ENCODE measurements at places on chromosomes 7 and 10.

DNA sequence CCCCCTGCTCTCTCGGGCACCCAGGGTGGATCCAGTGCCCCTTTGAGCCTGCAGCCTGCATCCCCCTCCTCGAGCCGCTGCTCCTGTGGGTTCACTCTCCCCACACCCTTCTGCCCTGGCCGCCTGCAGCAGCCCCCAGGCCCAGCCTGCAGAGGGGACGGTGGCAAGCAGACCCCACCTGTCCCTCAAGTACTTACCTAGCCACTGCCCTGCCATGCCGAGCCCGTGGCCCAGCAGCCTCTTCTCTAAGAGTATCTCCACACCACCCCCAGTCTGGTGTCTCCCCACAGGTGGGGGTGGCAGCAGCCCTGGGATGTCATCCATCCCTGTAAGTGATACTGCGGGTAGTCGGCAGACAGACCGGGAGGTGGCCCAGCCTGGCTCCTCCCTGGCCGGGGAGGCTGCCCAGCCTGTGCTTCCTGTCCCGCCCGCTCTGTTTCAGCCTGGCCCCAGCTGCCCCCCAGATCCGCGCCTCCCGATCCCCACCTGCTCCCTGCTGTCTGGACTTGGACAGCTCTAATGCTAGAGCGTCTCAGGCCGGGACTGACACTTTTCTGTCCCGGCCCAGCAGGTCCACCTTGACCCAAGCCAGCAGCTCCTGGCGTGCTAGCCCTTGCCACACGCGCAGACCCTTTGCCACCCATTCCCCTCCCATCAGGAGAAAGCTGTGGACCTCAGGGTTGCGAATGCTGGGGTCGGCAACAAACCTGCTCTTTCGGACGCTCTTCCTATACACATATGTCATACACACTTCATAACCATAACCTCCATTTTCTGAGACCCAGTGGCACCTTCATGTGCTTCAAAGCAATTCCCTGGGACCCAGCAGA, 25.0 kb downstream of the YKT6 start:
- DNase-seq = no peak

DNA sequence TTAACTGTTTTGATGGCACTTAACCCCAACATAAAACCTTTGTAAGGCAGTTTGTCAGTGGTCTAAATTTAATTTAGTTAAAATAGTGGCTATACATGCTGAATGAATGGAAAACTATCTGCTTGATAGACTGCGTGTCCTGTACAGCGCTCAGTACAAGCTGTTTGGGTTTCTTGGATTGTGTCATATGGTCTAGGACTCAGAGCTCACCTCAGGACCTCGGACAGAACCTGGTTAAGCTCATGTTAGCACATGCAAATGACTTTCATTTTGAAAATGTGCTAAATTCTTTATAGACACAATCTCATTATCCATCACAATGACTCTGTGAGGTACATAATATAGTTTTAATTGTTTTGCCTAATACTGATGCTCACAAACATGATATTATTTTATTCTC, 55.7 kb upstream of the RELN start:
- no peak for DNase-seq

- DNase-seq = no peak
These were observed 6.7 kb downstream of the SKIDA1 start for GRCh38 chr10:21518641-21519396.

- no peak for DNase-seq
These were observed 221.8 kb downstream of the HPSE2 start for GRCh38 chr10:99013885-99014284.

DNA sequence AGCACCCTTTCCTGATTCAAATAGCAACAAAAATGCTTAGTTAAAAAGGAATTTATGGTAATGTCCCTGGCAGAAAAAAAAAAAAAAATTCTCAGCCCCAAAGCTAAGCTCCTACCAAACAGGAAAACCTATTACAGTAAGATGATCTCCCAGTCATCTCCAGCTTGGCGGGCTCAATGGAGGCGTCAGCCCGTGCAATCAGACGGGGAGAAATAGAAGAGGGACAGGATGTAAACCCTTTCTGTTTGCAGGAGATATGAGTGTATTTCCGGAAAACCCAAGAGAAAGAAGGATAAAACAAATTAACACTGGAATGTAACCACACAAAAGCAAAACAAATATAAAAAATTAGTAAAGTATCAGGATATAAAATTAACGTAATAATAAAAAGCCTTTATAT, 242.8 kb downstream of the TCERG1L start:
- no peak for DNase-seq

DNA sequence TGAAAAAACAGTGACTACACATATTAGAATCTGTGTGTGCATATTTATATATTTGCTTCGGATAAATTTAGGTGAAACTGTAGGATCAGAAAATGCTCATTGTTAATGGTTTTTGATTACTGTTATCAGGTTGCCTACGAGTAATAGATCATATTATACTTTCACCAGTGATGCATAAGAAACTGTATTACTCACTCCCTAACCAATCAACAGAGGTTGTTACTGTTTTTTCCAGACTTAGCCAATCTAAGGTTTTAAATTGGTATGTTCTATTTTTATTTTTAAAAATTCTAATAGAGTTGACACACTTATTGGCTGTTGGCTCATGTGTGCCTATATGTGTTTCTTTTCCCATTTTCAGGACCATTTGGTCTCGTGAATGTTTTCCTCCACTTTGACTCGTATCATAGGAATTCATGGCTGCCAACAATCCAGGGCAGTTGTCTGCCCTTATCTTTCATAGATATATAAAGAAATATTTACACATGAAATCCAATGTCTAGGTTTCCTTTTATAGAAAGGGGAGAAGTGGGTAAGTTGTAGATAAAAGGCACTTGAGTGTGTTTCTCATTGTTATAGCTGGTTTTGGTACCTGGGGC, 59.2 kb downstream of the ANLN start:
- no peak for DNase-seq

GRCh38 chr10:78779339-78779955, 289.3 kb upstream of the ZMIZ1 start:
- DNase-seq = no peak

DNA sequence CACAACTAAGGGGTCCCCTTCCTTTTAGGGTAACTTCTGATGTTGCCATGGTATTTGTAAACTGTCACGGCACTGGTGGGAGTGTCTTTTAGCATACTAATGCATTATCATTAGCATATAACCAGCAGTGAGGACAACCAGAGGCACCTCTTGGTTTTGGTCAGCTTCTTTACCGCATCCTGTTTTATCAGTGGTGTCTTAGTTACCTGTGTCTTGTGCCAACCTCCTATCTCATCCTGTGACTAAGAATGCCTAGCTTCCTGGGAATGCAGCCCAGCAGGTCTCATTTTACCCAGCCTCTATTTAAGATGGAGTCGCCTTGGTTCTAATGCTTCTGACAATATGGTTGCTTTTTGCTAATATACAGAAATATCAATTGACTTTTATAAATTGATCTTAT, 54.9 kb downstream of the AHCYL2 start:
- no peak for DNase-seq

DNA sequence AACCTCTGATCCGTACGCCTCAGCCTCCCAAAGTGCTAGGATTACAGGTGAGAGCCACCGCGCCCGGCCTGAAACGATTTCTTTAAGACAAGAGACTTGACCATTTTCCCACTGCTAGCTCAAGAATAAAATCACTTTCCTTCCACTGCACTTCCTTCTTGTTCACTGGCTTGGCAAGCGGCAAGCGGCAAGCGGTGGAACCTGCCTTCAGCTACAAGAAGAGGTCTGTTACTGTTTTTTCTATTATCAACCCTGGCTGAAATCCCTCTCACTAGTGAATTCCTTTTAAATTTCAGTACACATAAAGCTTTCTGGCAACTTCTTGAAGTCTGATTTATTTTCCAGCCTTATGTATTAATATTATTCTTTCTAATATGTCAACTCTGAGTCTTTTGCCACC, 12.8 kb upstream of the GNAT3 start:
- DNase-seq = no peak

DNA sequence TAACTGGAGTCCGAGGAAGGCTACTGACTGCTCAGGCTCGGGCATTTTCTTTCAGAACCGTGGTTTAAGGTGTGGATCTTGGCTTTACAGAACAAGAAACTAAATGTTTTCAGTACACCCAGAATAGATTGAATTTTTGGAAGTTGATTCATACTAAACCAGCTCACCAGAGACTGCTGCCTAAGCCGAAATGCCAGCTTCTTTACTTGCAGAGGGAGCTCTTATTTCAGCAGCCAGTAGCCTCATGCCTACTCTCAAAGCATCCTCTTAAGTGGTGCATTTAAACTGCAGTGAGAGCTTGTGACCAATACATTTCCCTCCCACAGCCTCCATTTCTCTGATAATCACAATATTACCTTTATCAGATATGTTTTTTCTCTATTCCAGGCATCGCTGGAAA, 615.1 kb downstream of the SUGCT start:
- DNase-seq = no peak

DNA sequence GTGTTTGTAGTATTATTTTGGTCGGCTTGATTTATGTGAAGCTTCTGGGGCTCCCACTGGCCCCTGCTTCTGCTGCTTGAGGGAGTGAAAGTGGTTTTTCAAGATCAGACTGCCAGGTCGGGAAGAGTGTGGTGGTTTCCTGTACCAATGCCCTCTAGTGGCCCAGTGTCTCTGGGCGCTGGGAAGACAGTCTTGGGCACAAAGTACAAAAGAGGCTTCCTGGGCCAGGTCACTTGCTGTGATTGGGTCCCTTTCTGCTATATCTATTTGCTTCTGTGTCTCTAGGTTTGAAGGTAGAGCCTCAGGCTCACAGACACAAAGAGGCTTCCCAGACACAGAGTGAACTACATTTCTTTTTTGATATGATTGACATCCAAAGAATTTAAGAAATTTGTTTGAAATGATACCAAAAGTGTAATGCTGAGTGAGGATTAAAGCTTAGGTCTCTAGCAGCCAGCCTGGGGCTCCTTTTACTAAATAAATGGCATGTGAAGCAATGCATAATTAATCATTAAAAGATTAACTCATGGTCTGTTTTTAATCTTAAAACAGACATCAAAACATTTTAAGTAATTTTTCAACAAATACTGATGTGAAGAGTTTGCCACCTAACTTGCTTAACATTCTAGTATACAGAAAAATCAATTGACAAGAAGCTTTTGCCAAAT, 36.3 kb downstream of the ABCB1 start:
- DNase-seq = no peak

GRCh38 chr7:108487646-108488045, 31.4 kb upstream of the NRCAM start:
- no peak for DNase-seq

- no peak for DNase-seq
These were observed 176.4 kb downstream of the PTPN20 start for GRCh38 chr10:47087667-47088066.

GRCh38 chr10:75400163-75400770, 1.3 kb downstream of the ZNF503 start:
- DNase-seq = no peak

DNA sequence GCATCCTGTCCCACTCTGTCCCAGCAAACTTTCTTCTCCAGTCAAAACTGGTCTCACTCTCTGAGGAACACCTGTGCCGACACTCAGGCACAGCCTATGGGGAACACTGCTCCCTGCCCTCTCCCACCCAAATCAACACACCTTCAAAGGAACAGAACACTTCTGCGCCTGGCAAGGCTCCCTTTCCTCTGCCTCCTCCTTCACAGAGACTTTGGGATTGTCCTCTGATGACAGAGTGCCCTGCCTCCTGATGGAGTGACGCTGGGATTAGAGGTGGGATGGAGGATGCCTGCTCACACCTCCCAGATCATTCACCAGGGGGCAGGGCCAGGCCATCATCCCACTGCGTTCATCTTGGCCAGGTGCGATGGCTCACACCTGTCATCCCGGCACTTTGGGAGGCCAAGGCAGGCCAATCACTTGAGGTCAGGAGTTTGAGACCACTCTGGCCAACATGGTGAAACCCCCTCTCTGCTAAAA, 26.5 kb downstream of the KLF6 start:
- DNase-seq = no peak

GRCh38 chr7:123828805-123829204, 16.2 kb upstream of the HYAL4 start:
- DNase-seq = no peak

DNA sequence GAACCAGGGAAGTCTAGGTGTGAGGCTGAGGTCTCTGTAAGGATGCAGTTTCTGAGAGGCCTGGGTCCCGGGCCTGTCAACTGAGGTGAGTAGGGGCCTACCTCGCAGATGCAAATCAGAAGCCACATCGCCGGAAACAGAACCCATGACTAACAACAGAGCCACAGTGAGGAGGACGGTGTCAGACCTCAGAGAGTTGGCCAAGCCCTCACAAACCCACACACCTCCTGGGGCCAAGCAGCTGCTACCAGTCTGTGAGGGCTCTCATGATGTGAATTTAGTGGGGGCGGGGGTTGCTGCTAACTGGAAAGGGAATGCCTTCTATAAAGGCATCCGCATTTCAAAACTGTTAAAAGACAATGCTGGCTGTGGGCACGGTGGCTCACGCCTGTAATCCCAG, 103.0 kb downstream of the COBL start:
- DNase-seq = no peak

GRCh38 chr7:520503-521161, 986 bp upstream of the PDGFA start:
- no peak for DNase-seq

- no peak for DNase-seq
These were observed 59.7 kb downstream of the KCNH2 start for GRCh38 chr7:150918378-150918777.

DNA sequence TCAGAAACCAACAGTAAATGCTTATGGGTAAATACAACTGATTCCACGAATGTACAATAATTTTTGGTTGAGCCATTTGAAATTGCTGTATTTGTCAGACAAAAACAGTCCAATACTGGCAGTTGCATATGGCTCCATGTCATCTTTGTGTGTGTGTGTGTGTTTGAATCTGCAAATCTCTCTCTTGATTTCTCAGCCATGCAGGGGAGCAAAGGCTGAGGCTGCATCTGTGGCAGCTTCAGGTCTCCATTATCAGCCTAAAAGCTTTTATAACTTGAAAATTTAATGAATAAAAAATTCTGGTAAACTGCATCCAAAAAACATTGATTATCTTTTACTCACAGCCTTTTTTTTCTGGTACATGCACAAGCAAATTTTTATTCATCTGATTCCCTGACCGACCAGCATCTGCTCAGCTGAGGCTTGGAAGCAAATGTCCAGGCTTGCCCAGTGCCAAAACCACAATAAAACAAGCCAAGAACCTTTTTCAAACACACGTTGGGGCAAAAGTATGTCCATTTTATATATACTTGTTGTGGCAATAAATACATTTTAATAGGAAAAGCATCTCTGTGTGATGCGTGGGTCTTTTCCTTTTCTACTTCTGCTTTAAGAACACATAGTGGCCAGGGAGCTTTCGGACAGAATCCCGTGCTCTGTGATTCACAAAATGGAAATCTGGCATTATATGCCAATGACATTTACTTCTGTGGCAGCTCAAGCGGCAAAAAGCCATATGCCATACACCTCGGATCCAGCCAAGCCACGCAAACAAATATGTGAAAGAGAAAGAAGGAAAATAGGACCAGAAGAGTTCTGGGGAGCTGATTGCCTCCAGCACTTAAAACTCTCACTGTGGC, 275.6 kb upstream of the AOAH start:
- no peak for DNase-seq
